ENCODE measurements at places on chromosomes 12 and 14. TPM values are rescaled to one million over a fixed set of nuclear protein-coding genes. Genes with fewer than 3 reads are reported as not detected.

Gene VAMP1
- polyA plus RNA-seq = 5.8 TPM

Gene GLT8D2
- polyA plus RNA-seq = 13.9 TPM

Gene EPYC
- not detected for polyA plus RNA-seq

DNA sequence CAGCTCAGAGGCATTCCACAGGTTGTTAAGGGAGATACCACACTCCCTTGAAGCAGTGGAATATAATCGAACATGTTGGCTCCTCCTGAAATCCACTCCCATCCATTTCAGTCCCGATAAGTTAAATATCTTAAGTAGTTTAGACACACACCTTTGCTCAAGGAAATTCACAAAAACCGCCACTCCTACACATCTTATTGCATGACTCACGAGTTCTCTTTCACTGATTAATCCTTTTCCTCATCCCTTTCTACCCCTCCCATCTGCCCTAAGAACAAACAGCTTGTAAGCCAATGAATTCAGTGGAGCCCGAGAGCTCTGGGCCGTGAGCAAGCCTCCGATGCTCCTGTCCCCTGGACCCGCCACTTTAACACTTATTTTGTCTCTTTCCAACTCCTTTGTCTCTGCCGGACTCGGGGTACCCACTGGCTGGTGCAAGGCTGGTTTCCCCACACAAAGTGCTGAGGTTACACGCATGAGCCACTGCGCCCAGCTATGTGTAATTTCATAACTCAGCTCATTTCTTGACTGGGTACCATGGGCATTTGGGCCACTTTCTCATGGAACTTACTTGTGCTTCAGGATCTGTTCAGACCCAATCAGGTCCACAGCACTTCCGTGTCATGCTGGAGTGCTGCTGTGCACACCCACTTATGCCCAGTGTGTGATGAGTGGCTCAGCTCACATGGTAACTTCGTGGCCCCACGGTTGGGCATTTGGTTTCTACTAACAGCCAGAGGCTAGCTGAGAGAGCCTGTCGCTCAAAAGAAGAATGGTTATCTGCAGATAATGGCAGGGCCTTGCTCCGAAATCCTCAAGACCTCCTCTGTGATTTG, 171.8 kb upstream of the ALG10B start:
- no peak for DNase-seq

- no peak for DNase-seq
Measured at GRCh38 chr14:105853089-105853906, 326.9 kb downstream of the TMEM121 start.

GRCh38 chr12:114799574-114800487, 115.9 kb upstream of the TBX3 start:
- no peak for DNase-seq

DNA sequence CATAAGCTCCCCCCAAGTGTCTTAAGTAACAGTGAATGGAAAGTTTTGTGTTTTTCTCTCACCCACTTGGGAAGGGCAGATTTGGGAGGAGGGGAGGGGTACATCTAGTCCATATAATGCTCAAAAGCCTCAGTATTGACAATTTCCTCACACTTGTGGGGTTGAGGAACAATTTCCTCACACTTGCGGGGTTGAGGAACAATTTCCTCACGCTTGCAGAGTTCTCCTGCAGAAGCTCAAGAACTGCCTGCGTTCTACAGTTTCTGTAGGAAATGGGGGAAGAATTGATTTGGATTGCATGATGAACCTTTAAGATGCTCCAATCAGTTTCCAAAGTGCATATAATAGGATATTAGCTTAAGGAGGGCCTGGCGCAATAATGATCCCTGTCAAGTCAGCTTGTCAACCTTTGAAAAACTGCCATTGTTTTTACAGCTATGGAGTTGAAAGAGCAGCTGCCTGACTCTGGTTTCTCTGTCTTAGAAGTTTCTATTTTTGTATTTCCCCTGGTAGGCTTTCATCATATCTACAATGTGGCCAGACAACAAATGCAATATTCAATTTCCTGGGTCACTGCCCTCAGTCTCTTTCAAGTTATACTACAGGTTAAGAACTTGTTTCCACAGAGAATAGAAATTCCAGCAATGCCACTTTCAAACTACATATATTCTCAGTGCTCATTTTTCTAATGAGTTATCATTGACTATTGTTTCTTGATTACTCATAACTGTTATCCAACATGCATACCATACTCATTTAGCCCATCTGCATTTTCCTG, 66.5 kb downstream of the PLEKHG7 start:
- no peak for DNase-seq

DNA sequence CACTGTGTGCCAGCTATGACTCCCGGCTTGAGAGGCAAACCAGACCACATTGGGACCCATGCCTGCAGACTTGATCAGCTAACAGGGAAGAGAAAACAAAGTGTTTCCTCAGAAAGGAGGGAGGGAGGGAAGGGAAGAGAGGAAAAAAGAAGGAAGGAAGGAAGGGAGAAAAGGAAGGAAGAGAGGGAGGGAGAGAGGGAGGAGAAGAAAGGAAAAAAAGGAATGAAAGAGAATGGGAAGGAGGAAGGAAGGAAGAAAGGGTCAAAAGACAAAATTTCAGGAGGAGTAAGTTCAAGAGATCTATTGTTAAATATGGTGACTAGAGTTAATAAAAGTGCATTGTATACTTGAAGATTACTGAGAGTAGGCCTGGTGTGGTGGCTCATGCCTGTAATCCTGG, 18.9 kb downstream of the FIGNL2 start:
- DNase-seq = no peak

DNA sequence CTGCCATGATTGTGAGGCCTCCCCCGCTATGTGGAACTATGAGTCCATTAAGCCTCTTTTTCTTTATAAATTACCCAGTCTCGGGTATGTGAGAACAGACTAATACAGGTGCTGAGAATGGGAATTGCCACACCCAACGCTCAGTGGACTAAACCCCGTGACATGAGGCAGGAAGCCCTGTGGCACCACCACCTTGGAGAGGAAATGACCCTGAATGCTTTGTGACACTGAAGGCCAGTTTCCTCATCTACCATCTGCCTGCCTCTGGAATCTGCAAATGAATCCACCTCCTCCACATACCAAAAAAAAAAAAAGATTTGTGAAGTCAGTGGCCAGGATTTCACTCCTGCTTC, 41.6 kb downstream of the NT5DC3 start:
- DNase-seq = no peak

- DNase-seq = no peak
Measured at GRCh38 chr14:60618241-60618640, 31.0 kb downstream of the SIX1 start.

All from right renal cortex interstitium (tissue), 3 donors.